SW 1271 (cell line): ENCODE measurements at places on chromosomes 4 and X.

DNA sequence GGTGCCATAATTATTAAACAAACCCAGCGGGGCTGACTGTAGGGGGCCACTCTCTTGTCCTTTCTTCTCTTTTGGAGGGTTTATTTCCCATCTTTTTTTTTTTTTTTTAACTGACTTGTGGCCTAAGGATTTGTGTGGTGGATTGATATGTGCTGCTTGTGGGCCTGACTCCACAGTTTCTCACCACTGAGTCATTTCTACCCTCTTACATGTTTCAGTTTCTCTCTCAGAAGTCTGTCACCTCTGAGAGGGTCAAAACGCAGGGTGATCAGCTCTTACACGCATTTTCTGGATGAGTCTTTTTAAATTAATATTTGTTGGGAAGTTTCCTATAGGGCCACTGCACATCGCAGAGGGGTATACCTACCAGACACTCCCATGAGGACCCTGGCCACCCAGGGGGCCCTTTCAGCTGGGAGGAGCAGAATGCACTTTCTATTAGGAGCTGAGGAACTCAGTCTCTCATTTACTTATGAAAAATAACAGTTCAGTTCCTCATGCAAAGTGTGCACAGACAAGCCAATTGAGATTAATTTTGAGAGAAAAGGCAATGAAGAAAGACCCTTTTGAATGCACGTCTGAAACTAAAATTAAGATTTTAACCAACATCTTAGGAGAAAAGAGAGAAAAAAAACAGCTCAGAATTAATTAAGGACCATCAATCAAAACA is 407.9 kb downstream of the TECRL start:
- DNase-seq: no peak

GRCh38 chr4:104064646-104065577 is 345.1 kb upstream of the TACR3 start:
- DNase-seq: no peak

GRCh38 chr4:59646082-59646481 is 1554.0 kb upstream of the ADGRL3 start:
- no peak for DNase-seq

DNA sequence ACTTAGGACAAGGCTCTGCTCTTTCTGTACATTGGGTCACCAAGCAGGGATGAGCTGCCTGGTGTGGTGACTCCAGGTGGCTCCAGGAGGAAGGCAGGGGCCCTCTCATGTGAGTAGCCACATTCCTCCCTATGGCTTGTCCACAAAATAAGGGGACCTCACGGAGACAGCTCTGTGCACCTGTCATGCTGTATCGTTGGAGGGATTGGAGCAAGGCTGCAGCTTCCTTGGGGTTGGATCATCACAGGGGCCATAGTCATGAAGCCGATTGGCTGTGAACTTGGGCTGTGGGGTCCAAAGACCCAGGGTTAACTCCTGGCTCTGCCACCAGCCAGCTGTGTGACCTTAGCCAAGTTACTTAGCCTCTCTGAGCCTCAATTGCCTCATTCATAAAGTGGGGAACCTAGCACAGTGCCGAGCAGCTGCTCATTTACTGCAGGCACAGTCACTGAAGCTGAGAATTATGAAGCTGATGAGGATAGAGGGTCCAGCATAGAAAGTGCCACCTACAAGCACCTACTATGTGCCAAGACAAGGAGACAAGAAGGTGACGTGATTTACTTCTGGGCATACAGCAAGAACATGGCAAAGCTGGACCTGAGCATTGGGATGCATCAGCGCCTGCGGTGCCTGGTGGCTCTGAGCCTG is 11.8 kb upstream of the KIAA0232 start:
- no peak for DNase-seq

- no peak for DNase-seq
Measured at GRCh38 chrX:13845721-13846378, 29.0 kb upstream of the GPM6B start.

GRCh38 chrX:68703369-68703768 is 55.9 kb downstream of the STARD8 start:
- DNase-seq: no peak

DNA sequence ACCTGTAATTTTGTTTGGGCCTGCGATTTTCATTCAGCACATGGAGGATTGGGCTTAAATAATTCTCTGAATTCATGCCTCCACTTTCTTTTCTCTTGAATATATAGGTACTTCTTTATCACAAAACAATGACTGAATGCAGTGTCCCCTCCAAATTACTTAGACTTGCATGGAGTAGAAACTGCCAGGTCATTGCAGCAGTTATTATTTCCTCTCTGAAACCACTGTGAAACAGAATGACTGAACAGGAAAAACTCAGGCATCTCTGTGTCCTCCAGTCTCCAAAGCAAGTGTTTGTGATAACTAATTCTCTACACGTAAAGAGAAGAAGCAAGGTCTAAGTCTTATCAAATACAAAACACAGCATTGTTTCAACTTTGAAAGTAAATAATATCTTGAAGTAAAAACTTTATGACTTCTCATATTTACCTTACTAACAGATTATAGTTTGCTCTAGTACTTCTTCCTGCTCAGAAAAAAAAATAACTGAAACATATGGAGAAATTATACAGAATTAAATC is 144.5 kb upstream of the DIAPH2 start:
- DNase-seq: no peak

GRCh38 chr4:186999686-187000085 is 276.0 kb upstream of the FAT1 start:
- DNase-seq: no peak

- DNase-seq: no peak
Measured at GRCh38 chr4:151537687-151538086, 128.7 kb downstream of the FHIP1A start.

DNA sequence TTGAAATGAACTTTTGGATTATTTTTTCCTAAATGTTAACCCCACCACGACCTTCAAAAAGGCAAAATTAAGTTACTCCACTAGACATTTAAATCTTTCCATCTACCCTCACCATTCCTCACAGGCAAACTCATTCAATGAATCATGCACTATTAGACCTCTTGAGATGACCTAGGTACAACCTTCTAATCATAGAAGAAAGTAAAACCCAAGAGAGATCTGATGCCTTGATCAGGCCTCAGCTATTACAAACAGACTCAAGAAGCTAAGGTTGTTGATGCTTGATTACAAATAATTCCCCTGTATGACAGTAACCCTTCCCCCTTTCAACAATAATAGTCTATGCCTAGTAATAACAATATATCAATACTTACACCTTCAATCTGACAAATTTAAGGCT is 18.9 kb downstream of the TAPT1 start:
- no peak for DNase-seq

GRCh38 chr4:124334119-124334518 is 378.4 kb downstream of the ANKRD50 start:
- no peak for DNase-seq

DNA sequence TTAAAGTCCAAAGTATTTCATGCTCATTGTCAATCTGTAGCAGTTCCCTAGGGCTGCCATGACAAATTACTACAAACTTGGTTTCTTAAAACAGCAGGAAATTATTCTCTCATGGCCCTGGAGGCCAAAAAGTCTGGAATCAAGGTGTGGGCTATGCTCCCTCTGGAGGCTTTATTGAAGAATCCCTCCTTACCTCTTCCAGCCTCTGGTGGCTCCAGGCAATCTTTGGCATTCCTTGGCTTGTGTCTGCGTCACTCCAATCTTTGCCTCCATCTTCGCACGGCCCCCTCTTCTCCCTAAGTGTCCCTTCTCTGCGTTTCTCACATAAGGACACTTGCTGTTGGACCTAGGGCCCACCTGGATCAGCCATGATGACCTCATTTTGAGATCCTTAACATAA is 170.4 kb downstream of the SMIM20 start:
- DNase-seq: no peak

- no peak for DNase-seq
Measured at GRCh38 chr4:53854991-53855568, 209.3 kb downstream of the CHIC2 start.

DNA sequence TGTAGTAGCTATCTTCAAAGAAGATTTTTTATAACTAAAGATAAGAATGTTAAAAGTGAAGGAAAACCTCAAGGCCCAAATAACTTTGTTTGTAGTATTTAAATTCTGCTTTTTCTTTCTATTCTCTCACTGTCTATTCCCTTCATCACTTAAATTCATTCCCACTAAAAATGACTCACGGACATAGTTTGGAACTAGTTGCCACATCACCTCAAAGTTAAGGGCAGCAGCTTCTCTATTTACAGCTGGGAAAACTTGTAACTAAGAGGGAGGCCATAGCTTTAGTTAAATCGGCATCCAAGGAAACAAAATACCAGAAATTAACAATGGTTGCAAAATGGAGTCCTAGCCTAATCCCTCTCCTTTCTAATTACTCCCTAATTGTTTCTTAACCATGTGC is 325.4 kb upstream of the MAGEB2 start:
- DNase-seq: no peak

DNA sequence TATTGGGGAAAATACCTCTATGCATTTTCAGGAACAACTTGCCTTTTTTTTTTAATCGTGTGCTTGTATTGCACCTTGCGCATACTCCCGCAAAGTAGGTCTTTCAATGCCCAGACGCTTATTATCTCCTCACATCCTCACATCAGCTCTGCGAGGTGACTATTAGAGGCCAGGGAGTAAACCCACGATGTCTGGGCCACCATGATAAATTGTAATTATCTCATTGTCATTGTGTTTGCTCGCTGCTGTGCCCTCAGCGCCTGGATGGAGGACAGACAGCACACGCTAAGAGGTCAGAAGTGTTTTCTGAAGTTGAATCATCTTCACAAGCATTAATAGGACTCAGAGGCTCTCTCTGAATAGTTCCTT is 1.0 kb upstream of the RELL1 start:
- DNase-seq: no peak

DNA sequence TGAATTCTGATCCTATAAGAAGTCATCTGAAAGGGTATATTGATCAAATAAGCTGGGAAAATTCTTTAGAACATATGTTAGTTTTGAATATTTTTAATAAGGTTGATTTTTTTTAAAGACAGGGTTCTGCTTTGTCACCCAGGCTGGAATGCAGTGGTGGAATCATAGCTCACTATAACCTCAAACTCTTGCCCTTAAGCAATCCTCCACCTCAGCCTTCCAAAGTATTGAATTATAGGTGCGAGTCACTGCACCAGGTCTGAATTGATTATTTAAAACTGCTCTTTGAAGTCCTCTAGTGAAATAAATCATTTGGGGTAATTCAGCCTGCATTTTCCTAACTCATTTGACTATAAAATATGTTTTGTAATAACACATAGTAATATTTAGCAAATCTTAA is 812.3 kb downstream of the PDHA2 start:
- no peak for DNase-seq

DNA sequence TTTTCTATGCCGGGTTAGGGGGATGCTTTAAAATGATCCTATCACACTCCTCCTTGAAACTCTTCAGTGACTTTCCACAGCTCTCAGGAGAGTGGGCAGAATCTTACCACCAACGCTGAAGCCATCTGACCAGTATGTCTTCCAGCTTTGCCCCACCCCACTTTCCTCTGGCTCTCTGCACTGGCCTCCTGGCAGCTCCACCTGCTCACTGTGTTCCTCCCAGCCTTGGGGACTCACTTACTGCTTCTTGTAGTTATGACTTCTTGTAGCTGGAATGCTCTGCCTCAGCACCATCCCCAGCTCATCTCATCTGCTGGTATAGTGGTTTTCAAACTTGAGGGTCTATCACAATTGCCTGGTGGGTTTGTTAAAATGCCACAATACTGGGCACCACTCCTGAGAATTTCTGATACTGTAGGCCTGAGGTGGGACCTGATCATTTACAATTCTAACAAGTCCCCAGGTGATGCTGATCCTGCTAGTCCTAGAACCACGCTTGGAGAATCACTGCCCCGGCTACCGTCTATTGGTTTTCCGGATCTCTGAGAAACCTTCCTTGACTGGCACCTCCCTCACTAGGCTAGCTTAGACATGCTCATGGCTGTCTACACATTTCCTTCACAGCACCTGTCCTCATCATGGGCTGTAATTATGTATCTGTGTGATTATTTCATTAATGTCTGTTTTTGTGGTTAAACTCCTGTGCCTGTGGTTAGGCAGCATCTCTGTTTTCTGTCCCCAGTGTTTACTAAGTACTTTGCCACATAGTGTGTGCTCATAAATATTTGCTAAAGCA is 152.2 kb downstream of the MGST2 start:
- DNase-seq: no peak

- no peak for DNase-seq
Measured at GRCh38 chrX:73563738-73564068, 706 bp downstream of the CHIC1 start.

GRCh38 chrX:39705290-39705689 is 392.5 kb downstream of the BCOR start:
- peak; percentile 0 for DNase-seq

DNA sequence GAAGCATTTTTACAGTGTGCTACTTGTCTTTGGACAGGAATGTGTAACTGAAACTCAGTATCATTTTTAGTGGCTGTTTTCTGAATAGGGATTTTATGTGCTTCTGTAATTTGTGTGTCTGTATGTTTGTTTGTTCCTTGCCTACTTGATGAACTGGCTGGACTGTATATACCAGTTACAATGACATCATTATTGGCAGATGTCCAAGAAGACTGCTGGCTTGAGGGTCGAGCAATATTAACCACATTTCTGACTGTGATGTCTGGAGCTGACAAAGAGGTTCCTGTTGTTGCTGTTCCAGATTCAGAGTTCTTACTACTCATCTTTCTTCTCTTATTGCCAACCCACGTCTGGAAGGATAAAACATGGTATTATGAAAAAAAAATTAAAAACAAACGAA is 33.0 kb downstream of the HDX start:
- DNase-seq: no peak

GRCh38 chr4:73822389-73822788 is 14.1 kb upstream of the CXCL6 start:
- DNase-seq: no peak

GRCh38 chr4:84750260-84750959 is 167.5 kb downstream of the CDS1 start:
- peak; percentile 4 for DNase-seq

DNA sequence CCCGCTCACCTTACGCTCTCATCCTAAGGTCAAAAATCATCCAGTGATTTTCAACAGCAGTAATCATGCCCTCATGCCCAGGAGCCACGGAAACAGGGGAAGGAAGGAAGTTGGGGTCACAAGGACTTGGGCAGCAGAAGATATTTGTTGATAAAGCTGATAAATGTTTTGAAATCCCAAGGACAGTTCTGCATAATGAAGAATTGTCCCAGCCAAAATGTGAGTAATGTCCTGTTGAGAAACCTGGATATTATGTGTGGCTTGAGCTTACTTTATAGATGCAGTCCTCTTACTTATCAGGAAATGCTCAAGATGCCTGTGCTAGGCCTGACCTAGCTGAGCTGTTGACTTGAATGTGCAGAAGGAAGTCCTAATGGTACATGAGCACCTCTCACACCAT is 263.0 kb upstream of the ZFP42 start:
- no peak for DNase-seq

DNA sequence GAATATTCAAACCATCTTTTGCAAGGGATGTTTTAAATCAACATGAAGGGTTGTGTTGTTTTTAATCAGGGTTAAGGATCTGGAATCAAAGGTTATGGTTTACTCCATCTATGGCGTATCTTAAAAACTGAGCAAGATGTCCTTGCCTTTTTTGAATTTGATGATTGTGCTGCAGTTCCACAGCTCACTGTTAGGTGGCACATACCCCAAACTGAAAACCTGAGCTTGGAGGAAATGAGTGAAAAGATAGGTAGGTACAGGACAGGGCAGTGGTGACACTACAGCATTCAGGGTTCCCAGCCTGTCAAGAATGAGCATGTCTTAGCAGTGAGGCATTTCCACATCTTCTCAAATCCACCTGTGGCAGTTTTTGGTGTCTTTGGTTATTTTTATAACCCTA is 13.1 kb upstream of the EOLA1 start:
- peak; percentile 47 for DNase-seq
